ENCODE measurements at places on chromosomes 5 and 9.

- no peak for DNase-seq
Measured at GRCh38 chr5:135423146-135423845, 23.9 kb downstream of the DCANP1 start.

DNA sequence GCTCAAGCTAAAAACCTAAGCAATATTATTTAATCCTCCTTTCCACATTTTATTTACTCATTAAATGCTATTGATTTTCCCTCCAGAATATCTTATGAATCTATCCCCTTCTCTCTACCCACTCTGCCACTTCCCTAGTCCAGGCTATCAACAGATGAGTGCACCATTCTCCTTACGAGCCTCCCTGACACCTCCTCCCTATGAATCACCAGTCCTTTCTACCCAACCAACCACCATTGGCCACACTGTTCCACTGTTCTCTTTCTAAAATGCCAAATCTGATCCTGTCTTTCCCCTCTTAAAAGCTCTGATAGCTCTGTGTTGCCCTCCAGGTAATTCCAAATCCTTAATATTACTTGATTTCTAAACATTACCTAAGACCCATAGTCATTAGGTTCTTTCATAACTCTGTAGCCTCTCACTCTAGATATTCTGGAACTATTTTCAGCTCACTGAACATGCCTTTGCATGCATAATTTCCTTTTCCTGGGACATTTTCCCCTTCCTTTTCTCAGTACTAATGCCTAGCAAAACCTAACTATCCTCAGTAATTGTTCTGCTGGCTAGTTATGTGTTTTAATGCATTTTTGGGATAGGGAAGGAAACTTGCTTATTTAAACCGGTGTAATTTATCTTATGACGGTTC, 126.3 kb downstream of the UNC13B start:
- DNase-seq, result no peak

DNA sequence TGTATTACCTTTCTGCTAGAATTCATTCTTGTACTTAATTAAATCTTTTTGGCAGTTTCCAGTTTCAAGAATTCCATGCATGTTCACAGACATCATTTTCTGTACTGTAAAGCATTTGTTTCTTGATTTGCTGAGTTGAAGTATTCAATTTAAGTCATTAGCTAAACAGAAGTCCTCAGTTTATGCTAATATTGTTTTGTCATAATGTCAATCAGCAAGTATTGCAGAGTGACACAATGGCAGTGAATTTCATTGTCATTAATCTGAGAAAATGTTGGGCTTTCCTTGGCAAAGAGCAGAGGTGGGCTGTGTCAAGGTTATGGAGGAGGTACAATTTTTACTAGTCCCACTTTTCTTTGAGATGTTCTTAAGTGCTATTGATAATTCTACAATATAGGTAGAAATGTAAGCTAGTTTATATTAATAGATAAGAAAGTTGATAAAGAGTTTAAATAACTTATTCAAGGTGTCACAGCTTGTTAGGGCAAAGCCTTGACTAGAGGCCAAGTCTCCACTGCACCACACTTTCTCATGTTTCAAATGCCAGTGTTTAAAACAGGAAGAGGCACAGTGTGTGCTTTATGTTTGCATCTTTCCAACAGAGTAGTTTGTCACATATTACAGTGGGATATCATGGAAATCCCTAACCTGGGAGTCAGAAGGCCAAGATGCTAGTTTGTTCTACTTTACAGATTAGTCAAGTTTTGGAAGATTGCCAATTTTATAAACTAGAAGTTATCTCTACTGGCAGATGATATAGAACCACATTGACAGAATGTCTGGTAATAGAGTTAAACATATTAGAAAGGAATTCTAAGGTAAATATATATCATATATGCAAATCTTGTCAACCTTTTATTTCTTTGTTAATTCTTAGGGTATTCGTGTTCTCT, 56.3 kb downstream of the SLF1 start:
- no peak for DNase-seq

DNA sequence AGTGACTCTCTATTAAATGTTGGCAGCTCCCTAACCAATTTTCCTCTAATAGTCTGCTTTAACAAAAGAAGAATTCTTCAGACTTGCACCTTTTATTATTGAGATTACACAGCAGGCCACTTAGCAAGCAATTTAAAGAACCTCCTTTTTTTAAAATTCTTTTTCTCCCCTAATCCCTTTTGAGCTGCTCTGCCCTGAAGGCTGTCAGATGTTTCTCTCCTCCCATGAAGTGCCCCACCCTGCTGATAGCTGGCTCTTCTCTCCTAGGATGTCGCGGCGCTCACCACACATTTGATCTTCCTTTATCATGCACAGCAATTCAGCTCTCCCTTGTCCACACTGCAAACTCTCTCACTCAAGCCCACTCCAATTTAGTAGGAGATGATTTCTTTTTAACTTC, 1471.1 kb upstream of the ACO1 start:
- no peak for DNase-seq

- no peak for DNase-seq
Measured at GRCh38 chr9:35448496-35448895, 41.4 kb upstream of the RUSC2 start.

DNA sequence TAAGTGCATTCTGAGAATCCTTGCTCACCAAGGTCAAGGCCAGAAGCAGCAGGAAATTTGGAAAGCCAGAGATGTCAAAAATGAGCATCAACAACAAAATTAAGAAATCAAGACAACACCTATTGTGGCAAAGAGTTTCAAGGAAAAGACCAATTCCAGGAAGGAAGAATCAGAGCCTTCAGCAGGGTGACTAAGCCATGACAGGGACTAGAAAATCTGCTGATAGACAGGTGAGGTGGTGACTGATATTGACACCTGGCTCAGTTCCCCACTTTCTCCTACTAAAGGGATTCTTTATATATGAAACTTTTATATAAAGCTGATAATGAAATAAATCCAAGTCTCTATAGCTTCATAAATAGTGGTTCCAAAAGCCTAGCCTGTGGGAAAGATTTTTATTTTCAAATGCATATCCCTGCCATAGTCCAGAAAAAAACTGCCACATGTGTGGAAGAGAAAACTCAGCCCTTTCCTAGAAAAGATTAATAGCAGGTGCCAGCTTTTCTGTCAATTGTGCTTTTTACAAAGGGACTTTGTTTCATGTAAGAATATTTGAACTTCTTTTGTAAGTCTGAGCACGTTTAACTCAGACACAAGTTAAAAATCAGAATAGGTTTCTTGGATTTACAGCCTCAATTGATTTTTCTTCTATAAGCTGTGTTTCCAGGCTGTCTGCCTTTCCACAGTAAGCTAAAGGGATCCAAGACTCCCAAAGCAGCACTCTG, 81.1 kb upstream of the GRAMD2B start:
- DNase-seq, result no peak

DNA sequence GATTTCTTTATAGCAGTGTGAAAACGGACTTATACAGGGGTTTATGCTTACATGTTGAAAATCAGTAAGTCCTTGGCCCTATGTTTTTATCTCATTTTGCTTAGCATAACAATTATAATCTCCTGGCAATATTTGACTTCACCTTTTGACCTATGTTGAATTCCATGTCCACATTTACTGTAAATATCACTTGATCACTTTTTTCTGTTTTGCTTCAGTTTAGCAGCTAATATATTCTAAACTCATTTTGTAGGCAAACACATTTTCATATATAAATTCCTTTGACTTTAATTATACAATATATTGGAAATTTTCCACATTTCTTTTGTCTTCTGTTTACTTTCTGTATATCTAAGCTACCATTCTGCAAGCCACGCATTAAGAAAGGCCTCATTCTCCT, 674.0 kb downstream of the MAT2B start:
- DNase-seq, result no peak

DNA sequence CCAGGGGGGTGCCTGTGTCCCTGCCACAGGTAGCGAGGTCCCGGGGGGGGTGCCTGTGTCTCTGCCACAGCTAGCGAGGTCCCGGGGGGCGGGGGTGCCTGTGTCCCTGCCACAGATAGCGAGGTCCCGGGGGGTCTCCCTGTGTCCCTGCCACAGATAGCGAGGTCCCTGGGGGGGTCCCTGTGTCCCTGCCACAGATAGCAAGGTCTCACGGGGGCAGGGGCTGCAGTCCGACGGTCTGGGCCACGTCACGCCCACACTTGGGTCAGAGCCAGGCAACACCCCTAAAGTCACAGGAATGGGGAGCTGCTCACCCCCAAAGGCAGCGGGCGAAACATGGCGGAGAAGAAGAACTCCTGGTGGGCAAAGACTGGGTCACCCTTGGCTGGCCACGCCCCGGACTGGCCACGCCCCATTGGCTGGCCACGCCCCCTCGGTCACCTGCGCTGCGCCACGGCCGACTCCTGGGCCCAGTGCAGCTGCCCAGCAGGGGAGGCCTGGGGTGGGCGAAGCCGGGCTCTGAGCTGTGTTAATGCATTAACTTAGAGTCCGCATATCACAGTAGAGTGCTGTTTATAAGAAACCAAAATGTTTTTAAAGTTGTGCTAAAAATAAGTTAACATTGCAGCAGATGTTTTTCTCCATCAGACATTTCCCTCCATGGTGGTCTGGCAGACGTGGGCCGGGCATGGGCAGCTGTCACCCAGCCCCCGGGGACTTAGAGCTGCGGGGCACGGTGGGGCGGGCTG, 7.0 kb downstream of the NOXA1 start:
- DNase-seq, result no peak

GRCh38 chr5:67992923-67993322, 222.6 kb upstream of the PIK3R1 start:
- DNase-seq, result no peak

DNA sequence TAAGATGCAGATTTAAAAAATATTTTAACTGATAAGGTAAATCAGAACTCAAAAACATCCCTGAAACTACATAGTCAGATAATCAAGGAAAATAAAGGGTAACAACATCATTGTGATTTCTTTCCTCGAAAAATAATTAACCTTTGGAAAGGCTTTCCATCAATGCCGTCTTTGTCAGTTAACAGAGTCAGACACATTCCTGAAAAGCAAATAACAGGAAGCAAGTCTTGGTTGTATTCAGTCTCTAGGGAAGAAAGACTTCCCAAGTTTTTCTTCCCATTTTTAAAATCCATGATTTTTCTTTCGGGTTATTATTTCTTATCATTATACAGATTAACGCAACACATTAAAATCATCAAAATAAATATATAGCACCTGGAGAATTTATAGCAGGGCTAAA, 256.4 kb upstream of the CDH6 start:
- DNase-seq, result no peak

GRCh38 chr5:373710-374602, 52.4 kb downstream of the AHRR start:
- no peak for DNase-seq

DNA sequence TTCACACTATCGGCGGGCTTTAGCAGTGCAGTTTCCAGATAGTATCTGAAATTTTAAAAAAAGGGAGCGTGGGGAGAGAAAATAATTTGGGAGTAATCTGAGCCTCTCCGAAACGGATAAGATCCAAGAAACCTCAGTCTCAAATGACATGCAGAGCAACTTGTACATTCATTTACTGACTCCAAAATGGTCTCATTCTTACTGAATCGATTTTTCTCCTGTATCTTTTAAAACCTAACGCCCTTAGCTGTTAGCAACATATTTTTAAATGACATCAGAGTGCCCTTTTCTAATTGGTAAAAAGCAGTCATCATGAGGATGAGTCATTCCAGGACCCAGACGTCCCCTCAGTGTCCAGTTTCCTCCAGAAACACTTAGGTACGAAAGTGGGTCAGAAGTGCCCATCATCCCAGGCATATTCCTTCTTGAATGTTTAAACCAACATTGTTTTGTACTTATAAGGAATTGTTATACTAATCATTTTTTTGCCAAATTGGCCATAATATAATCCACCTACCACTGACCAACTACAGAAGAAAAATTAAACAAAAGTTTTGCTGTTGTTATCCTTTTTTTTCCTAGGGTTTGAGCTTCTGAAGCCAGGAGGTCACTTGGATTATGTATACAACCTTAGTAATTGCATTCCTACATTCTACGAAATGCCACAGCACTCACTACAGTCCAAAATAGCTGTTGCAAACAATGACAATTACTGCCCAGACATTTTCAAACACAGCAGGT, 354.4 kb downstream of the ADAMTS6 start:
- DNase-seq, result no peak

GRCh38 chr5:53782620-53783019, 222.2 kb downstream of the NDUFS4 start:
- DNase-seq, result no peak

DNA sequence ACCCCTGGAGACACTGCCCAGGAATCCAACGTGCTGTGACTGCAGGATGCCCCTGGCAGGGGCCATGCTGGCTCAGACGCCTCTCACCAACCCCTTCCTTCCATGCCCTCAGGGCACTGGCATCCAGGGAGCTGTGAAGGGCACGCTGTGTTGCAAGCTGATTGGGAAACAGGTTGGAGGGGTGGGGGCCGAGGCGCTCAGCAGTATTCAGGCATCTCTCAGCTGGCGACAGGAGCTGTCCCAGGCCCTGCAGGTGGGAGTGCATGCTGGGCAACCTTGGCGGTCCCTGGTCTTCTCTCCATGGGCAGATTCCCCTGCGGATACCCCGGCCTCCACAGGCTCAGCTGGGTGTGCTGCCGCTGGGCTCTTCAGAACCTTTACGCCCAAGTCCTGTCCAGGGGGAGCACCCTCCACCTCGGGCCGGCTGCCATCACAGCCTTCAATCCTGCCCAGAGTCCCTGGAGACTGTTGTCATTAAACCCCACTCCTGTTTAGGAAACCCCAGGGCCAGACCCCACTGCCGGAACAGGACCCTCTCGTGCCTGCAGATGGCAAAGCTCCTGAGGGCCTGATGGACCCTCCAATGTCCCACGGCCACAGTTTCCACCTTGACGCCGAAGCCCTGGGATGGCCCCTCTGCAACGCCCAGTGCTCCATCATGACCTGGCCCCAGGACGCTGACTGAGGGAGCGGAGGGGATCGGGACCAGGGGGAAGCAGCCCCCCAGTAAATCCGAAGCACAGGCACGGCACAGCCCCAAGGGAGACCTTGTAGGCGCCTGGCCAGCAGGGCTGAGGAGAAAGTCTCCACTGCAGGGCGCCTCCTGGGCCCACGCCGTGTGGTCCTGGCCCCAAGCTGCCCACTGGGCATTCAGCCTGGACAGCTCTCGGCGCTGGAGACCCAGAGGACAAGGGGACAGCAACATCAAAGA, 9.3 kb downstream of the TPPP start:
- DNase-seq, result no peak

- no peak for DNase-seq
Measured at GRCh38 chr5:147754372-147755122, 28.0 kb downstream of the JAKMIP2 start.

DNA sequence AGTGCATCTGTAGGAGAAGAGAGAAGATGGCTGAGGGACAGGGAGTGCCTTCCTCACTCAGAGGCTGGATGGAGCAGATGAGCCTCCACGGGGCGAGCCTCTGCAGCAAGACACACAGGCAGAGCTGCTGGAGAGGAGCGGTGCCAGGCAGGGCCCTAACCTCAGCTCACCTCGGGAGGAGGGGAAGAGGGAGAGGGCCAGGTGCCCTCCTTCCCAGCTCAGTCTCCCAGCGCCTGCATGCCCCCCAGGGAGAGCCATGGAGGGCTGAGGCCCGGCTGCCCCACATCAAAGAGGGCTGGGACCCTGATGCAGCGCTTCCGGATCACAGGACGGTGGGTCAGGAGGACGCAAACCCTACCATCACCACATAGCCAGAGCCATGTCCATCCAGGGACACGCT, 13.6 kb upstream of the SPATA31E1 start:
- DNase-seq, result no peak
